ENCODE measurements at places on chromosomes 5 and 9.

DNA sequence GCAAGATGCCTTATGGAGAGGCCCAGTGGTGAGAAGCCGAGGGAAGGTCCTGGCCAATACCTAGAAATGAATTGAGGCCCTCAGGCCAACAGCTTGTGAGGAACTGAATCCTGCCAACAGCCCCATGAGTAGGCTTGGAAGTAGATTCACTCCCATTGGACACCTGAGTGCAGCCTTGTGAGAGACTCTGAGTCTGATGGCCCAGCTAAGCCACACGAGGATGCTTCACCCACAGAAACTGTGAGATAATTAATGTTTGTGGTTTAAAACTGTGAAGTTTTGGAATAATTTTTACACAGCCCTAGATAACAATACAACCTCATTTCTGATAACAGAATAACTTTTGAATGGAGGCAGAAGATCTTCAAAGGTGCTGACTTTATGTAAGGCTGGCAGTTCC lies 65.9 kb upstream of the DAP start:
- DNase-seq = no peak

DNA sequence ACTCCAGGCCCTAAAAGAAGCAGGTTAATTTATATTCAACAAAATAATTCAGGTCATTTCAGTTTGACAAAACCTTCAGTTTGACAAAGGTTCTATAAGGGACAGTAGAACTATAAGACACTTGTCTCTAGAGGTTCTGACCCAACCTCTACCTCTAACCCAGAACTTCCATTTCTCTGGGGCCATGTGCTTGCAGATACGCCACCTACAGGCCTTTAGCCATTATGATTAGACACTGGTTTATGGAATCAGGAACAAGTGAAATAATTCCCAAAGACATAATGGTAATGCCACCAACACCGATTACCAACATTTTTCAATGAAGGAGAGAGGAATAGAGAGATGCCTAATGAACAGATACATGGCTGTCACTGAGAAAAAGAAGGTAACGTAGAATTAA lies 733.9 kb downstream of the PRELID2 start:
- no peak for DNase-seq

GRCh38 chr9:68577774-68578591 lies 37.3 kb upstream of the TMEM252 start:
- no peak for DNase-seq

GRCh38 chr9:113258282-113258681 lies 17.1 kb downstream of the CDC26 start:
- DNase-seq = no peak

- DNase-seq = no peak
Observed at GRCh38 chr9:69578026-69578425, 94.1 kb downstream of the APBA1 start.

DNA sequence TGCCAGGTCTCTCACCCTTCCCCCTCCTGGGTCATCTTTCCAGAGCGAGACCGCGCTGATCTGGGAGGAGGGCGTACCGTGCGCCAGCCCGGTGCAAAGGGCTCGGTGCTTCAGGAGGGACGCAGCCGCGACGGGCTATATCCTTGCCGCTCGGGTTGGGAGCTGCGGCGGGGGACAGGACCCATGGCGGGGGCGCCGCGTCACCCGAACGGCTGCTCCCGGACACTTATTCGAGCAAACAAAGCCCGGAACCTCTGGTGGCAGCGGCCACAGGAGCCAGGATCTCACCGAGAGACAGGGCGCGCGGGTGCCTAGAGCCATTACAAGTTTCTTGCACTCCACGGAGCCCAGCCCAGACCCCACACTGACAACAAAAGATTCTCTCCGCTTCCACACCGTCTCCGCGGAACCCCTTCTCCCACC lies 1.3 kb downstream of the SEMA6A start:
- DNase-seq = no peak

- no peak for DNase-seq
Observed at GRCh38 chr9:95360866-95361265, 43.4 kb upstream of the FANCC start.

GRCh38 chr9:37206121-37206620 lies 85.8 kb downstream of the ZCCHC7 start:
- DNase-seq = no peak

GRCh38 chr9:113381909-113382411 lies 5.2 kb upstream of the HDHD3 start:
- DNase-seq = no peak

DNA sequence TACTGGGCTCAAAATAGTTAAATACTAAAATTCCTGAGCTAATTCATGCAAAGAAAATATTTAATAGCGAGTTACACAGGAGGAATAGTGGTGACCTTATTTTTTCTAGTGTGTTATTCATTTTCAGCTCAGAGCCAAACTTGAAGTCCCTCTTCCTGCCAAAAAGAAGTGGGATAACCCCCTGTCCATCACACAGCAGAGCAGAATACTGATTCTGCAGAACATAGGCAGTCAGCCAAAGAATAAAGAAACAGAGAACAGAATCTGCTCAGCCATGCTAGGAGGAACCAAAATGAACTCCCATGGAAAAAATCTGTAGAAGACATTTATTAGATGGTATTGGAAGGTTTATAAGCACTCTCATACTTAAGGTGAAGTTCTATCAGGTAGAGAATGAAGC lies 49.4 kb upstream of the GRIN3A start:
- no peak for DNase-seq

DNA sequence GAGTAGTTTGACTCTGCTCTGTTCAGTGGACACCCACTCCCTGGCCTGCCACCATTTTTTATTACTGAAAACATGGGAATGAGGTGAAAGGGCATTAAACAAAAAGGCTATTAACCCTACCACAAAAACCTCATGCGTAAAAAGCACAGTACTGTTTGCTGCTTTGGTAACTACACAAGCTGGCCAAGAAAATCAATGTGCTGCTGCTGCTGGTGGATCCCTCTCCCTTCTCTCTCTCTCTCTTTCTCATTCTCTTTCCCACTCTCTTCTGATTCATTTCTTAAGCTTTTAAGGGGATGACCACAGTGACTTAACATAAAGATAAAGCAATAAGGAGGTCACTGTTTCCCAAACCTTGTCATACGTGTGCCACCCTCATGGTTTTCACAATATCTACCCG lies 183.2 kb upstream of the TBC1D2 start:
- DNase-seq = no peak

GRCh38 chr5:130350131-130350530 lies 445.9 kb downstream of the CHSY3 start:
- no peak for DNase-seq

DNA sequence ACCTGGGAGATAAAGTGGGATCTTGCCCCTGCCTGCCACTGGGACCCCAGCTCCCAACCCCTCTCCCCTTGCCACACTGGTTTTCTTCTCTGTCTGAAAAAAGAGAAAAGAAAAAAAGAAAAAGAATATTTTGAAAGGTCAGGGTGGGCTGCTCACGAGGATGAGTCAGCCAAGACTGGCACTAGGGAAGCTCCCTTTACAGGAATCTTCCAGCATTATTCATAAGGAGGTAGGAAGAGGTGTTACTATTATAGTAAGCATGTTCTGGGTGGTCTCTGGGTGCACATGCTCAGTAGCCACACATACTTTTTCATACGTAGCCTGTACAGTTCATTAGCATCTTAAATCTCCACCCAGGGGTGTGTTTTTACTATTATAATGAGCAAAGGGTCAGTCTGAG lies 46.8 kb upstream of the HAND1 start:
- DNase-seq = no peak

GRCh38 chr5:130975299-130975698 lies 189.8 kb downstream of the HINT1 start:
- DNase-seq = no peak

- no peak for DNase-seq
Observed at GRCh38 chr5:74420220-74420619, 220.3 kb downstream of the ENC1 start.

DNA sequence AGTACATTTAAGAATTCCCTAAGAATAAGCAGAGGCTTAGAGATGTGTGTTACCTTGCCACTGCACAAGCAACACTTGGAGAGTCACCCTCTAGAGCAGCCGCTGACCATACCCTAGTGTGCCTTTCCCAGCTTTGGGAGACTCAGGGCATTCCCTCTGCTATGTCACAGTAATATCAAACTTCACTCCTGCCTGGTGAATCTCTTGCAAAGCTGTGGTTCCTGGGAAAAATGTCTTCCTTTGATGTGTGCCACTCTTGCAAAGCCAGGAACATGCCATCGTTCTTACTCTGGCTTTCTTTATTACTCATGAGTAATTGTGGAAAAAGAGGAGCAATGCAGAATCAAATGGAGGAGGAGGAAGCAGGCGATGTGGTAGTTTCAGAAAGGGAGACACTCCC lies 173.2 kb downstream of the CCDC192 start:
- no peak for DNase-seq

- DNase-seq = no peak
Observed at GRCh38 chr5:108311682-108312081, 70.2 kb downstream of the FBXL17 start.

GRCh38 chr9:14529054-14529453 lies 164.2 kb downstream of the ZDHHC21 start:
- DNase-seq = no peak

- DNase-seq = no peak
Observed at GRCh38 chr5:39253196-39253595, 33.8 kb upstream of the FYB1 start.

DNA sequence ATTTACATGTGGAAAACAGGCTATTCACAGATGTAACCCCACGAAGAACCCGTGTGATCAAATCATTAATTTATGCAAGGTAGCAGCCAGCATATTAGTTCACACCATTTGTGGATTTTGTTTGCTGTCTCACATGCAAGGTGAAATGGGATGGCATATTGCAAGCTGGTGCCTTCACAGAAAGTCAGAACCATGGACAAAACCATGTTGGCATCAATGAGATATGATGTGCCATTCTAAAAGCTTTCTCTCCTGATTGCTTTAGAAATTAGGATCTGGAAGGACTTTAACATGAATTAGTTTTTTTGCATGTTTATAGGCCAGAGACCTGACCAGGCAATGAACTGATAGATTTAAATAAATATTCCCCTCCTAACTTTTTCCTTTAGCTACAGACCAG lies 129.3 kb downstream of the SEMA6A start:
- no peak for DNase-seq

- no peak for DNase-seq
Observed at GRCh38 chr5:173329491-173330337, 1.5 kb upstream of the STC2 start.

DNA sequence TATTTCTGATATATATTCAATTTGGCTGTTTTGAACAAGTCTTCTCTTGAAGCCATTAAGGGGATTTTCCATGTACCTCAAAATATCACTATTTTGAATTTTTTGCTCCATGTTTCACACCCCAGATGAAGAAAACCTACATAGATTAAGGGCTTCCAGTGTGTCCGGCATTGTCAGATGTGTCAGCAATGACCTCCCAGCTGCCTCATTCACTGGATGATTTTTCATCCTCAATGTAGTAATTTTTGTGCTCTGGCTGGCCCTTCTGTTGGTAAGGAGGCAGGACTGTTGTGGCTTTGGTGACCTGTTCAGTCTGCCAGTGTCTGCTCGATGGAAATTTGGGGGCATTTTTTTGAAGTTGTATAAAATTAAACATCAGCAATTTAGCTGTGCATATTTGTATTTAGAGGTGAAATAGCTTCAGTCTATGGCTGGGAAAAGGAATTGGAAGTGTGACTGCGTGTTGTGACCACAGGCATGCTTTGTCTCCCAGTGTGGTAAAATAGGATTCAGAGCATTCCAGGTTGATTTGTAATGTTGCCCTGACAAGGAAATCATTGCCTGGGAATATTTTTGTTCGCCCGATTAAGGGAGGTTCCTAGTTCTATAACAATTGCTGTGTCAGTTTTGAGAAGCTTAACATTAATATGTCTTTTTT lies 312.4 kb downstream of the ARHGEF28 start:
- no peak for DNase-seq

DNA sequence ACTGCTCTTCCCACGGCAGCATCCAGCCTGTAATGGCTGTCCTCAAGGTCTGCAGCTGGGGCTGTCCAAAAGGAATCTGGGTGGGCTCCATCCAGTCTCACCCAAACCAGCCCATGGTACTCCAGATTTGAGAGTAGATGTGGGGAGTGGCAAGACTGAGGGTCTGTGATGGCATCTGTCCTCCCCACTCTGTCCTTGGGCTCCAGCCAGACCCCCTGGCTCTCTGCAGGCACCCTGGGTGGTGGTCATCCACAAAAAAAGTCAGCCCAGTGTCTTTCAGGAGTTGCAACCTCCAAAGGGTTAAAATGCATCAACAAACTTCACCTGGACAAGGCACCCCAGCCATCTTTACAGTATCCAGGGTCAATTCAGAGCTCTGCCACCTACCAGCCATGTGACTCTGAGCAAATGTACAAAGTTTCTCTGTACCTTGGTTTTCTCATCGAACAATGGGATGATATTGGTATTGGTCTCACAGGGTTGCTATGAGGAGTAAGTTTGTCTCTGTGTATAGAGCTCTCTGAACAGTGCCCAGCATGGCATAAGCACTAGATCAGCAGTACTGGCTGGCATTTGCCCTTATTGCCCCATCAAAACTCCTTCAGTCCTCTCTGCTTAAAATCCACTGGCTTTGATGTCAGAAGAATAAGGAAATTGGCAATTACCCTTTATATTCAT lies 7.3 kb upstream of the S1PR3 start:
- DNase-seq = no peak

DNA sequence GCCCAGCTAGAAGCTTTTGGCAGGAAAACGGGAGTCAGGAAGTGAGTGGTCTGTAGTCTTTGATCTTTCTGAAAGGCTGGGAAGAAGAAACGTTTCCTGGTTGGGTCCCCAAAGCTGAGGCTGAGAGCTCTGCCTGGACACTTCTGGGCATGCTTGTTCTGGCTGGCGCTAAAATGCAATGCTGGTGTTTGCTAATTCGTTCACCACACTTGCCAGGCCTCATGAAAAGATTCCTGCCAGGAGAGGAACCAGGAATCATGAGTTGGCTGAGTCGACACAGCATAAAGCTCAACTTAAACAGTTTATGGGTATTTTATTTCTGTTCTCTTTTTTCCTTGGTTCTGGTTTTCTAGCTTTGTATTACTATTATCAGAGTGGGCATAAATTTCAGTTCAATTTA lies 10.7 kb upstream of the PTGR1 start:
- DNase-seq = no peak

DNA sequence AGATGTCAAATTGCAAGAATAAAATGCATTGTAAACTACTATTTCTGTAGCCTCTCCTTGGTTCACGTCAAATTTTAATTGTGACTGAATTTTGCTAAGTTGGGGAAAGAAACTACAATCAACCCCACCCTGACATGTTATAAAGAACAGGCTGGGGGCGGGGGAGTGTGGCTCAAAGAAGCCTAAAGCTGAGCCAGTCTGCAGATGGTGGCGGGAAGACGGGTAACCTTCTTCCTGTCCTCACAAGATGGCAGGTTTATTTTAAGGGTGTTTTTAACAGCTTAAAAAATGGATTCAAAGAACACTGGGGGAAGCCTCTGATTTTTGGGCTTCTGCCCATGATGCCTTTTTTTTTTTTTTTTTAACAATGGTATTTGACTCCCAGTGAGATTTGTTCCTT lies 68.5 kb upstream of the MELK start:
- no peak for DNase-seq

DNA sequence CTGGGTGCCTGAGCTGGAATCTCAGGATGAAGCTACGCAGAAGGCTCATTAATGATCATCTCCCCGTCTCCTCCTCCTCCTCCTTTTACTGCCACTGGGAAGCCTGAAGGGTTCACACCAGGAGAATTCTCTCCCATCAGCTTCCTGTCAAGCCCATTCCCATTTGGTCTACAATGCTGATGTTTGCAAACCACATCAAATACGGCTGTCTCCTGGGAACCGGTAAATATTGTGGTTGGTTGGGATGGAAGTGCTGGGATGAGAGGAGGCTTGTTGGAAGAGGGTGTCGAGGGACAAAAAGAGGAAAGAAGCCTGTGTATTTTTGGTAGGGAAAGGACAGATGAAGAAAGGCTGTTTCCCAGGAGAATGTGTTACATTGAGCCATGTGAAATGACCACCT lies 13.2 kb upstream of the S1PR3 start:
- DNase-seq = no peak

Measured in stimulated activated CD8-positive, alpha-beta memory T cell treated with anti-CD3 and anti-CD28 coated beads, Interleukin-12 subunit alpha, Interleukin-12 subunit beta, amount 100 ng/mL, for 1 hour (primary cell).